ENCODE measurements at places on chromosomes 3 and 15.

GRCh38 chr3:58737644-58738043 lies 71.1 kb upstream of the FAM3D start:
- no peak for DNase-seq

GRCh38 chr15:24943361-24943760 lies 11.4 kb upstream of the SNRPN start:
- no peak for DNase-seq

DNA sequence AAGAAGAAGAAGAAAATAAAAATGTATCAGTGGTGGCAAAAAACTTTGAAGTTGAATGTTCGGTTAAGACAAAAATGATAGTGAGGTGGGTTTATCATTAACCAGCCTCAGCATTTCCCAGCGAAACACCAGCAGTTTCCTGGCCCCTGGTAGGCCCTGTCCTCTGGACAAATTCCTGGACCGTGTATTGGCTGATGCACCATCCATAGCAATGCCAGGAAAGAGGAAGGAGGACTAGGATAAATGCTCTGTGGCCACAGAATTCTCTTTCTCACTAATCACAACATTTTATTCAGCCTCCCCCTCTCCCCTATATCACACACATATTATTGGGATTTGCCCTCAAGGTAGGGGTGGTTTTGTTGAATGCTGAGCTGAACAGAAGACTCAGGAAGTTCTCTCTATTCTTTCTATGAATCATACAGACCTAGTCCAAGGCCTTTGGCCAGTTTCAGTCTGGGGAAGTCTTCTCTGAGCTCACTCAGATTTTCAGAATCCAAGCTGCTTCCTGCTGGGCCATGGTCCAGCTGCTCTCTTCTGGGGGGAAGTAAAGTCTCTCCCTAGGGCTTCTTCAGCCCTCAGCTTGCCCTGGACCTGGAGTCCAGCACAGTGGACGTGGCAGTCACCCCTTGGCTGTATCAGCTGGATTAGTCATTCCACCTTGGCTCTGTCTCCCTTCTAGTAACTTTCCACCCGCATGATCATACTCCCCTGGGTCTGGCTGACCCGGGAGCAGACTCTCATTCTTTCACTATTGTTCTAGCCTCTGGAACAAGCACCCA lies 27.6 kb downstream of the SLC28A1 start:
- DNase-seq: no peak

DNA sequence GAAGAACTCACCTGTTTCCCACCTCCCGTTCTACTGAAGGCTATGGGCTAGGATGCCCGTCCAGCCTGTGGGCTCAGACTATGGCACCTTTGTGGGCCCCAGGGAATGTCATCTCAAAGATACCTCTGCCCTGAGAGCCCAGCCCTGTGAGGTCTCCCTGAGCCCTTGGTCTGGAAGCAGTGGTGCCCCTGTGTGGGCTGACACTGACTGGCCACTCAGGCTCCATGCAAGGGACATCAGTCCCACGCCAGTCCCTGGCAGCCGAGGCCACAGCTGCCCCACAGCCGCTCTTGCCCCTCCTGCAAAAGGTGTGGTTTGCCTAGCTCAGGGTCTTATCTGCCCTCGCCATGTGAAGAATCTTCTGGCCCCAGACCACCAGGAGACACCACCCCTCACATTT lies 106.9 kb downstream of the KLF13 start:
- DNase-seq: no peak

GRCh38 chr3:141981084-141981483 lies 104.6 kb downstream of the ATP1B3 start:
- DNase-seq: no peak

DNA sequence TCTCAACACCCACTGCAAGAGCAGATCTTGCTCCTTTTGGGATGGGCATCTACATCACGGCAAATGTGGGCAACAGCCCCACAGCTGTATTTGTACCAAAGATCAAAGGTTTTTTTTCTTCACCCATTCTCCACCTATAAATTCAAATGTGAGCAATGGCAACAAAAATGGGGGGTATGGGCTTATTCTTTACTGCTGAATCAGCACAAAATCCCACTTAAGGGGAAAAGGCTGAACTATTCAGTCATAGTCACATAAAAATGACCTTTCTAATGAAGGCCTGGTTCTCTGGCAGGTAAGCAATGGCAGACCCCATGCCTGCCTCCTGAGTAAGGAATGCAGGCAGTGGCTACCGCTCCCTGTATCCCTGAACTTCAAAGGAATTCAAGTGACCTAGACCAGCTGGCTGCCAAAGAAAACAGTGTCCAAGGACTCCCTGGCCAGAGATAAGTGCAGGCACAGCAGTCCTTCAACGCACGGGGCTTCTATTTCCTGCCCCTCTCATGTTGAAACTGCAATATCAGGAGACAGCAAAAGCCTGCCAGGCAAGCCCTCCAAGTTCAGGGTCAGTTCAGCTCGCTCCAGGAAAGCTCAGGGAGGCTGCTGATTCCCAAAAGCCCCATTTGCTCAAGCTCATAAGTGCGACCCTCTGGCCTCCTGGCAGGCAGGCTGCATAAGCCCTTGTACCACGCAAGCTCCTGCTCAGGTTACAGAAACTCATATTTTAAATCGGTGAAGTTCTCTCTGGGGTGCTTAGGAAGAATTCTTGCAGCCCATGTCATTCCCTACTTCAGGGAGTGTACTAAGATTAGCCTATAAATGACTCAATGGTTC lies 134.1 kb downstream of the PDZRN3 start:
- no peak for DNase-seq

DNA sequence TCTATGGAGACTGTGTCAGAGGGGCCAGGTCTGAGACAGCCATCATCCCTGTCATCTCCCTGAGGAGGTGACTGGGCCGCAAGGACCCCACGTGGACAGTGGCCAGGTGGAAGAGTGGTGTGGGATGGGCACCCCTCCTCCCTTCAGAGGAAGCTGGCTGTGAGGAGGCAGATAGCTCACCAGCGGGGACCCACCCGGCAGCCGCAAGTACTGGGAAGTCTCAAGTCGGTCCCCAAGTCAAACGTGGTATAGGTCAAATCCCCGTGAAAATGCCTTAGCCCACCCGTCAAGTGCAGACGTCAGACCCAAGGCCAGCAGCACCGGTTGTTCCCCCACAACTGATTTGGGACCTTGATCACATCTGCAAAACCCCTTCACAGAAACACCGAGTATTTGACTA lies 12.3 kb upstream of the KLF13 start:
- DNase-seq: no peak

DNA sequence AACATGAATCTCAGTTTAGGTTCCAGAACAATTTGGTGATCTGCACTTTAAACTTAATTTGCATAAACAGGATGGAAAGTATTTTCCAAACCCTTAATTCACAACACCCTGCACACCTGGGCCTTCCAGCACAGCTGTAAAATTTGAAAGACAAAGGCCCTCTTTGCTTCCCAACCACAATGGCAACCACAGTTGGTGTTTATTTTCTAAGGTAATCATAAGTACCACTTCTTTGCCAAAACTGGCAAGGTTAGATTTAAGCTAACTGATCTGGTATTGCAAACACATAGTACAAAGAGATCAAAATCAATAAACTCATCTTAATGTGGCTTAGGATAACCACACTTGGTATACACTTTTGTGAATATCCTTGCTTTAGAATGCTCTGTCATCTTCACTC lies 4.1 kb downstream of the LRIG1 start:
- no peak for DNase-seq

DNA sequence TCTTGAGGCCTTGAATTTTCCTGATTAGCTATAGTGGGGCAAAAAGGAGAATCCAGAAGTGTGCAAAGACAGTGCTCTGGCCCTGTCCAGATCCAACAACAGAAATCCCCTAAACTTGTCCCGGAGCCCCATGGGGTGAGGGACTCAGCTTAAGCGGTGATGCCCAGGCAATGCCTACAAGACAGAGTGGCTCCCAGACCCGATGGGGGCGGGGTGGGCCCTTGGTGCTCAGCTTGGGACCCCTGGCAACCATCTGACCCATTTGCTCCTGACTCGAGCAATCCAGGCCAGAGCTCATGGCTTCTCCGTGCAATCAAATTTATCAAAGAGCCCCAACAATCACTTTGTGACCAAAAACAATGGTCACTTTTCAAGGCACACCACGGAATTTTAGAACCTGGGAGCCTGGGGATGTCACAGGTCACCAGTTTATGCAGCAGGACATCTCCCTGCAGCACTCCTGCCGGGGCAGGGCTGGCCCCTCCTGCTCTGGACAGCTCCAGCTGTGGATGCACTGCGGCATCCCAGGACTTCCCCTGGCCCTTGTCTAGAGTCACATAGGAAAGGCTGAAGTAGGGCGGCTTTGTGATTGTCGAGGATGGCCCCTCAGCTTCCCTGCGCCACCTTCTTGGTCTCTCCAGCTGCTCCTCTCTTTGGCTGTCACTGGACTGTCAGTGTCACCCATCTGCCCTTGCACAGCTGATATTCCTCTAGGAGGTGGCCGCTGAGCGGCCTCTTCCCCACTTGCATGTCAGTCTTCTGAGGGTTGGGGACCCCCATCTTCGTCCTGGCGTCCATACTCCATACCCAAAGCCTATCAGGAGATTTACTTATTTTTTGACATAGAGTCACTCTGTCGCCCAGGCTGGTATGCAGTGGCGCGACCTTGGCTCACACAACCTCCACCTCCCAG lies 28.4 kb downstream of the RGMA start:
- DNase-seq: no peak

DNA sequence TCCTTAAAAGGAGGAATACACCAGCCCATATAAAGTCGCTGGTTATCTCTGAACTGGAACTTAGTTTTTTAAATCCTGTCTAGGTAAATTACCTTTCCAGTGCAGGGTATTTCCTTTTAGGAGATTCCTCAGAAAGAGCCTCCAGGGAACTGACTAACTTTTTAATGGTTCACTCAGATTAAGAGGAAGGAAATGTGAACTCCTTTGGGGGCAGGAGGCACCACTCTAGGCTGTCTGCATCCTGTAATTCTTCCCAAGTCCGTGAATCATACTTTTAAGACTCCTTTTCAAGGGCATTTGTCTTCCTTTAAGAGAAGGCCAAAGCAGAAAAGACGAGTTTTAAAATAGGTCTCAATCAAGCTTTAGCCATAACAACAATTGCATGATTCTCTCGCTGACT lies 871.2 kb upstream of the NR2F2 start:
- DNase-seq: no peak

DNA sequence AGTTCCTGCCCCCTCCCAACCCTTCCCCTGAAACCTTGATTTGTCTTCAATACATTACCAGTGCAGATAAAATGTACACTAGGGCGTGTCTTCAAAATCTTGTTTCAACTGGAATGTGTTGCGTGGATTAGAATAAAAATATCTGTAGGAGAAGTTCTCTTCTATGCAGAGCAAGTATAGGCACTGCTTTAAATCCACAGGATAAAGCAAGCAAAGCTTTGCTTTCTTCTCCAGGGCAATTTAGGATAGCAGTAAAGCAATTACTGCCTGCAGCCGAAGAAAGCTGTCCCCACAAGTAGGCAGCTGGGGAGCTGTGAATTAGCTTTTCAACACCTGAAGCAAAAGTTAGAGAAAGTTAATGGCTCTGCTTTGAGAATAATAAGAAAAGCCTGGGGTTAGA lies 329.7 kb upstream of the KCNMB2 start:
- no peak for DNase-seq

- no peak for DNase-seq
Measured at GRCh38 chr3:157103860-157104259, 56.1 kb downstream of the CCNL1 start.

GRCh38 chr15:86444527-86444926 lies 364.9 kb downstream of the AGBL1 start:
- no peak for DNase-seq

DNA sequence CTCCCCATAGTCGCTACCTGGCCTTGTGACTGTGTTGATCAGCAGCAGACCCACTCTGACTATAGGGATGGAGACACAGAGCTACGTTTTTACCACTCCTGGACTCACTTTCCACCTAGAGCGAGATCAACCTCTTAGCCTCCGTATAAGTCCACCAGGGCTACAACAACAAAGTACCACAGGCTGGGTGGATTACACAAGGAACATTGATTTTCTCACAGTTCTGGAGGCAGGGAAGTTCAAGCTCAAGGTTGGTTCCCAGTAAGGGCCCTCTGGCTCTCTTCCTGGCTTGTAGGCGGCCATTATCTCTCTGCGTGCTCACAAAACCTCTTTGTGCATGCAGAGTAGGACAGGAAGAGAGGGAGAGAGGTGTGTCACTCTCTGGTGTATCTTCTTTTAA lies 330.4 kb upstream of the PROK2 start:
- no peak for DNase-seq

GRCh38 chr3:19901918-19902317 lies 32.1 kb downstream of the EFHB start:
- DNase-seq: no peak

DNA sequence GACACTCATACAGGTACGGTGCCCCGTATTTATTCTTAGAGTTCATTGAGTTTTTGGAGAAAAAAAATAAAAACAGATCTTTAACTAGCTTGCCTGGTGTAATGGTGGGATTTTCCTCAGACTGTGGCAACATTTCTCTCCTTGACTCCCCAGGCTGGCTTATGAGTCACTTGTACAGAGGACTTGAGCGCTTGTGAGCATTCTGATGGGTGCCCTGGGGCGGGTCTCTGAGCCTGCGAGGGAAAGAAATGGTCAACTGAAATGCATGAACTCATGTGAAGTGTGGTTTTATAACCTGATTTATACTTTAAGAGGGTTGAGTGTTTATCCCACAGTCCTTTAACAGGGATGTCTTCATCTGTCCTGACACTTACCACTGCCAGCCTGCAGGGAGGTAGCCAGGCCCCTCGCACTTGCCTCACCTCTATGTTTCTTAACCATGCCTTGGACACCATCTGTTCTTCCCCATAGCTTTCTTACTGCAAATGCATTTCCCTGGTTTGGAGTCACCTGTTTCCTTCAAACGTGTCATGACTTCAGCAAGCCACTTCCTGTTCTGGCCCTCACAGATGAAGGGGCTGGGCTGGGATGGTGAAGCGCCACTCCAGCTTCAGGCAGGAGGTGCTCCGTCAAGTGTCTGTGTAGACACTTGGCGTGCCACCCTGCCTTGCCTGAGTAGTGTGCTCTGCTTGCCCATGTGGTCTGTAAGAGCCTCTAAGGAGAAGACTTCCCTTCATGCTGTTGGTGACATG lies 118.7 kb downstream of the PDE8A start:
- DNase-seq: no peak

DNA sequence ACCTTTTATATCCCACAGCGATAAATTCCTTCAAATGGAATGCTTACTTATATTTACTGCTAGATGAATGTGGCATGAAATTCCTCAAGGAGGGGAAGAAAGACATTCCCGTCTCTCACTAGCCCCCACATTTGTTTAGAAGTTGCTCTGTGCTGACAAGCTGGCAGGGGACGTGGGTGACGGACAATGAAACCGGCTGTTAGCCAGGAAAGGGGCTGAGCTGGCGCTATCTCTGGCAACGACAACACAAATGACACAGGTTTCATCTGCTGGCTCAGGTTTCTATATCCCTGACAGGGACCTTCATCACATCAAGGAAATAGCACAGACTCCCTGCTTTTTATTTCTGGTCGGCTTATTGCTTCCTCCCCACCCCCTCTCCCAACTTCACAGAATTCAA lies 15.8 kb downstream of the RUVBL1 start:
- DNase-seq: no peak

GRCh38 chr3:183800243-183800863 lies 25.0 kb downstream of the MAP6D1 start:
- no peak for DNase-seq

- DNase-seq: peak; percentile 30
Measured at GRCh38 chr3:176872771-176873209, 324.5 kb downstream of the TBL1XR1 start.

Data from activated T-cell treated with anti-CD3 and anti-CD28 coated beads for 1 hour (primary cell).